ENCODE measurements at places on chromosomes 11 and 22.

DNA sequence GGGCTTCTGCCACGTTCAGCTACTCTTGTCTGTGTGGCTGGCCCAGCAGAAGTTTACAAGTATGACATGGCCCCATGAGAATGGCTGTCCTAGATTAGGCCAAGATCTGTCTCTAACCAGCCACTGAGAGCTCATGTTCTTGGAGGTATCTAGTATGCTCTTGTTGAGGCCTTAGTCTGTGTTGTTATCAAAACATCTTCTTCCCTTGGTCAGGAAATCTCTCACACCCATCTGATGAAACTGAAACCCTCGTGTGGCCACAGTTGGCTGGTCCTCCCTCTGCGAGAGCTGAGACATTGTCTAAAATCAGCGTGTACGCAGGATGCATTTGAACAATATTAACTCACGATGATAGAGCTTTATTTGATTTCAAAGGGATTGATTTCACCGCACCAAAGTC, 109.0 kb upstream of the NNMT start:
- no peak for DNase-seq

DNA sequence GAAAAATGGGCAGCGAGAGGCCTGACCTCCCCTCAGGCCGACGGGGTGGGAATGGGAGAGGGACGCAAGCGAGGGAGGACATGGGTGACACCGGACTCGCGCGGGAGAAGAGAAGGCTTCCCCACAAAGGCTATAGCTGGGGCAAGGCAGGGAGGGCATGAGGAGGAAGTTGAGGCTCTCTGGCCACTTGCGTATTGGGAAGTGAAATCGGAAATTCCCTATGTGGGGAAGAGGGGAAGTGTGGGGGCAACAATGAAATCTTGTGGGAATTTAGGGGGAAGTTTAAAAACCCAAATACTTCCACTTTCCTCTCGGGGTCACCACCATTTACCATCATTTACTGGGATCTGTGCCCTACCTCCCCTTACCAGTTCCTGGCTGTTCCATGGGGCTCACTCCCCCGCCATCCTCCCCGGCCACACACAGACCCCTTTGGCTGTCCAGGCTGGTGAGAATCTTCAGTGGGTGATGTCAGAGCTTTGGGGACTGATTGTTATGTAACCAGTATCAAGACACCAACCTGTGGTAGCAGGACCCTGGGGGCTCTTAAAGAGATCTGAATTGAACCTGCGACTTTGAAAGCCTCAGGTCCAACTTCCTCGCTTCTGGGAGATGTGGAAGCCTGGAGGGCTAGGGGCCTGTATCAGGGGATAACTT, 951 bp upstream of the EHD1 start:
- DNase-seq = no peak

- no peak for DNase-seq
Observed at GRCh38 chr11:128660947-128661346, 32.9 kb upstream of the FLI1 start.

DNA sequence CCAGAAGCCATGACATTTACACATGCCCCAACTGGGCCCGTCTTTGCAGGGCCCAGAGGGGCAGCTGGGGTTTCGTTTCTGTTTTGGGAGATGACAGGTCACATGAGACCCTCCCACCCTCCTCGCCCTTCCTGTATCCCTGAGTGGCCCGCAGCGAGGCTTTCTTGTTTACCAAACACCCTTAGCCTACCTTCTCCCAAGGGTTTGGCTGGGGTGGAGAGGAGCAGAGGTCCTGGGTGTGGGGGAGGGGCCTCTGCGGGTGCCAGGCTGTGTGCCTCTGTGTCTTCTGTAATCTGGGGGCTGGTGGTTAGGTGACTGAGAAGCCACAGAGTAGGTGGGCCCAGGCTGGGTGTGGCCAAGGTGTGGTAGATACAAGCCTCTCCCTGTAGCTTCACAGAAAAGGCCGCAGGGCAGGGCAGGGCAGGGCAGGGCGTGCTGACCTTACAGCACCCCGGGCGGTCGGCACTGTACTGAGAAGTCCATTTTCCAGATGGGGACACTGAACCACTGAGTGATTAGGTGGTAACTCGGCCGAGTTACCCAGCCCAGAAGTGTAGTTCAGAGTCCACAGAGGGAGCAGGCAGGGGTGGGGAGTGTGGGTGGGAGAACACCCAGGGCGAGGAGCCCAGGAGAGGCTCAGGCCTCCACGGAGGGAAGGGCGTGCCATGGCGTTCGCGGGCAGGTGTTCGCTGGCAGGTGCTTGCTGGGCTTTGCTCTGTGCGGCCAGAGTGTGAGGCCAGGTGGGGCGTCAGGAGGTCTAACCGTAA, 8.7 kb downstream of the PRR5 start:
- no peak for DNase-seq

DNA sequence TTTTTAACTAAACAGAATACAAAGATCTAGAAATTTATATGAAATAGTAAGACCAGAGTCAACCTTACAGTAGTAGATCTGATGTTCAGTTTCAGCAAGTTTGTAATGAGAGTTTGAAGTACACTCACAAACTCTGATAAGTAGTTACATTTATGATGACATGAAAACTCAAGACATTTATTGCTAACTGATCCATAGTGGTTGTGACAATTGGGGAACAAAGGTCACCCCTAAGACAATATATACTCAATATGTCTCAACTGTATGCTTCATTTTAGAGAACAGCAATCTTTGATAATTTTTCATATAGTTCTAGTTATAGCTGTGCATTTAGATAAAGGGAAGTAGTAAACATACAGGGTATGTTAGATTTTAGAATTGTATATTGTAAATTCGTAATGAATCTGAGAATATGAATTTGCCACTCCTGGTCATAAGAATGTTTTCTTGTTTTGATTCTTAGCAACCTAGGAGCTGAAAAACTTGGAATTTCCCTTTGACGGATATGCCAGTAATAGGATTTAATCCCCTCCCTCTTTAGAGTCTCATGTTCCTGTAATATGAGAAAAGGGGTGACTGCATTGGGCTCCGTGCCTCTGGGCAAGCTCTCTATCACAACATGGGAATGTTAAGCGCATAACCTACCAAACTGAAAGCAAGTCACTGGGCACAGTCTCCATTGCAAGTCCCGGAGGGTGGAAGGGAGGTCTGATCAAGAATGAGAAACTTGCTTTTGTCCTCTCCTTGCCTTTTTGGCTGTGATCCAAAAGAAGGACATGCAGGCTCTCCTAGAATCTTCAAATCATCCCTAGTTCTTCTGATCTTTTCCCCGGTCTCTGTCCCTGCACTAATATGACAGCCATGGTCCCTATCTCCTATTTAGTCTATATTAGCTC, 11.4 kb downstream of the OR10D3 start:
- no peak for DNase-seq

- no peak for DNase-seq
Observed at GRCh38 chr11:6414874-6415328, 4.0 kb downstream of the APBB1 start.

DNA sequence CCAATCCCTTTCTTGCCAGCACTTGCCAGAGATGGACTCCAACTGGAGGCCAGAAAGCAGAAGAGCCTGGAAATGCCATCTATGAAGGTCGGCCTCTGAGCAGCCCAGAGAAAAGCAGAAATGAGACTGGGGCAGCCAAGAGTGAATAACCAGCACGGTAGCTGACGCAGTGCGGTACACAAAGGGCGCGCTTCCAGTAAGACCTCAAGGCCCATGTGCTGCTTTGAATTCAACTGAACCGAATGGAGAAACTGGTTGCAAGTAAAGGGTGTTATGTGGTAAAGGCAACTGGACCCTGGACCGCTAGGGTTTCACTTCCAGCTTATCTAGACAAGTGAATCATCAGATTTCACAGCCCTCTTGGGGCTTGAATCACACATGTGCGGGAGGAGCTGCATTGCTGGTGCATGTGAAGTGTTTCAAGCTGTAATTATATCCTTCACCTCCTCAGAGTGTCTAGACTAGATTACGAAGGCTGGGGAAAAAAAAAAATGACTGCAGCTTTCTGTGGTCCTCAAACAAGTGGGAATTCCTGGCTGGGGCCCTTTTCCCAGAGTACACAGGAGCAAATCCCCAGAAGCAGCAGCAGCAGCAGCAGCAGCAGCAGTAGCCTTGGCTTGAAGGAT, 128.9 kb downstream of the CCDC34 start:
- peak; percentile 87 for DNase-seq

DNA sequence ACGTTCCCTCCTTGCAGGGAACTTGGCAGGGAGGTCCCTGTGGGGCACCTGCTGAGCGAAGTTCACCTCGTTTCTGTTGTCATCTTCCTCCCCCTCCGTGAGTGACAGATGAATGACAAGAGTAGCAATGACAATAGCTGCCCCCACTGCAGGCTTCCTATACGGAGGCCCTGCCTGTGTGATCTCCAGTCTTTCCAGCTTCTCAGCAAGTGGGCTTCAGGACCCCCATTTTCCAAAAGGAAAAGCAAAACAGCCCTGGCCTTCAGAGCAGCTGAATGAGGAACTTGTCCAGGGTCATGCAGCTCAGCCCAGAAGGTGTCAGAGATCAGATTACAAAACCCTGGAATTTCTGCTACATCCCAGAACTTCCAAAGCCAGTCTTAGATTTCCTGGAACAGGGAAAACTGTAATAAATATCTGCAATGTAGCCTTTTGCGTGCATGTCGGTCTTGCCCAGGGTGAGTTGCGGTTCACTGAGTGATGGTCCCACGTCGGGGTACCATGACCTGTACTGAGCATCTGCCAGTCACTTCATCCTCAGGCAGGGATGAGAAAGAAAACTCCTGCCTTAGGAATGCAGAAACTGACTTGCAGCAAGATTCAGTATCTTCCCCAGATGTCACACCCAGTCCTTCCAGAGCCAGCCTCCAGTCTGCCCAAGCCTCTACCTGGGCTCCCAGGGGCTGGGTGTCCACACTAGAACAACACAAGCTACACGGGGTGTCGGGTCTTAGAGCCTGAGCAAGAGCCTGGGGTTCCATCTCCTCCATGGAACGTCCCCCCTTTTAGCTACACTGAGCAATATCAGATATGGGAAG, 1457.0 kb downstream of the BRD1 start:
- DNase-seq = no peak

GRCh38 chr11:70630816-70631623, 232.7 kb downstream of the CTTN start:
- no peak for DNase-seq

DNA sequence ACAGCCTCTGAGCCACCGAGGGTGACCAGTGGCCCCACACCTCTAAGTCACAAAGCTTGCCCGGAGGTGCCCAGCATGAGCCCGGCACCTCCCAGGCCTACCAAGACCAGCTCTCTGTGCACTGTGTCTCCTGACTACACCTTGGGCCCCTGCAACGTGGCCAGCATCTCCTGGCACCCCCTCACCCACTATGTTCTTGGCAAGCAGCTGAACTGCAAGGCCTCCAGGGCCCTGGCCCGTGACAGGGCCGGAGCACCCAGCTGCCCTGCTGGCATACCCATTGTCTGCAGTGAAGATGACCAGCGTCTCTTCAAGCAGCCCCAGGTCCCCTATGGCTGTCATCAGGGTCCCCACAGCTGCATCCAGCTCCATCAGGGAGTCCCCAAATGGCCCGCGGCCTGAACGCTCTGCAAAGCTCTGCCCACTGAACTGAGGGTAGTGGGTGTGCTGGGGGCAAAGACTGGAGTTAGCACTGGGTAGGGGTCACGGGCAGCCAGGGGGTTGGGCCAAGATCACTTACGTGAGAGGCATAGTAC, 1.6 kb downstream of the ARSA start:
- DNase-seq = no peak

DNA sequence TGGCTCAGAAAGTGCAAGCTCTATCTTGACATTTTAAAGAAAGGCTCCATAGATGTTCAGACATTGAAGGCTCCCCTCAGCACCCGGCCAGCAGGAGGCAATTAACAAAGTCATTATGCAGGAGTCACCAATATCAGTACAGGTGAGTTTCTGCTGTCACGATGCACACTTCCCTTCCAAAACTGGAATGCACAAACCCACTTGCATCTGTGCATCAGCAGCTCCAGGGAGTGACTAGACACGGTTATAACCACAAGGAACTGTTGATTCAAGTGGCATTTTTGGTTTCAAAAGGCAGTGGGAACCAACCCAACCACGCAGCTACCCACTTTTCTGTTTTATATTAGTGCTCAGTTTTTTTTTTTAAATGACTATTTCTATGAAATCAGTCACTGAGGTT, 293.9 kb upstream of the NARS2 start:
- DNase-seq = no peak

- no peak for DNase-seq
Observed at GRCh38 chr11:9574622-9575259, 1.3 kb downstream of the WEE1 start.

GRCh38 chr22:28139516-28139915, 220.5 kb upstream of the PITPNB start:
- DNase-seq = no peak

- DNase-seq = no peak
Observed at GRCh38 chr11:876545-876944, 33.9 kb downstream of the TSPAN4 start.

GRCh38 chr11:45147891-45148675, 1.6 kb downstream of the PRDM11 start:
- DNase-seq = no peak

GRCh38 chr22:42367980-42368378, 64.2 kb downstream of the NFAM1 start:
- DNase-seq = no peak

DNA sequence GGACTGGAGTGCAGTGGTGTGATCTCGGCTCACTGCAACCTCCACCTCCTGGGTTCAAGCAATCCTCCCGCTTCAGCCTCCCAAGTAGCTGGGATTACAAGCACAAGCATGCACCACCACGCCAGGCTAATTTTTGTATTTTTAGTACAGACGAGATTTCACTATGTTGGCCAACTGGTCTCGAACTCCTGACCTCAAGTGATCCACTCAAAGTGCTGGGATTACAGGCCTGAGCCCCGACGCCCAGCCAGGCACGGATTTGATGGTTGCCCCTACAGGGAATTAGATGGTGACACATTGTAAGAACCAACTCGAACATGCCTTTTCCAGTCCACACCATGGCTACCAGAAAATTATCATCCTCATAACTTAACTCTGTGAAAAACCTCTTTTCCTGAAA, 26.8 kb upstream of the RTL6 start:
- no peak for DNase-seq

DNA sequence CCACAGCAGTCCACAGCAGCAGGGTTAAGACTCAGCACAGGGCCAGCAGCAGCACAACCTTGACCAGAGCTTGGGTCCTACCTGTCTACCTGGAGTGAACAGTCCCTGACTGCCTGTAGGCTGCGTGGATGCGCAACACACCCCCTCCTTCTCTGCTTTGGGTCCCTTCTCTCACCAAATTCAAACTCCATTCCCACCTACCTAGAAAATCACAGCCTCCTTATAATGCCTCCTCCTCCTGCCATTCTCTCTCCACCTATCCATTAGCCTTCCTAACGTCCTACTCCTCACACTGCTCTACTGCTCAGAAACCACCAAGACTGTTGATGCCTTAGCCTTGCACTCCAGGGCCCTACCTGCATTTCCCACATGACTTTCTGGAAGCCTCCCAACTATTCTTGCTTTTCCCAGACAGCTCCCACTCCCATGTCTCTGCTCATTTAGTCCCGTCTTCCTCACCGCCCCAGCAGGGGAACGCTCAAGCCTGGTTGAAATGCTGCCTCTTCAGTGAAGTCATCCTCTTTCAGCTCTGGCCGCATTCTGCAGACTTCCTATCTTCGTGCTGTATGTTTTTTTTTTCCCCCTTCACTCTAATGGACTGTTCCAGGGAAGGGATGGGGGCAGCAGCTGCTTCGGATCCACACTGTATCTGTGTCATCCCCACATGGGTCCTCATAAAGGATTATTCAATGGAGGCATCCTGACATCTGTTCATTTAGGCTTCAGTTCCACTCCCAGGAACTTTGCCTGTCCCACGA, 3.3 kb downstream of the IL18BP start:
- no peak for DNase-seq
